ENCODE measurements at places on chromosomes 11 and 22.

DNA sequence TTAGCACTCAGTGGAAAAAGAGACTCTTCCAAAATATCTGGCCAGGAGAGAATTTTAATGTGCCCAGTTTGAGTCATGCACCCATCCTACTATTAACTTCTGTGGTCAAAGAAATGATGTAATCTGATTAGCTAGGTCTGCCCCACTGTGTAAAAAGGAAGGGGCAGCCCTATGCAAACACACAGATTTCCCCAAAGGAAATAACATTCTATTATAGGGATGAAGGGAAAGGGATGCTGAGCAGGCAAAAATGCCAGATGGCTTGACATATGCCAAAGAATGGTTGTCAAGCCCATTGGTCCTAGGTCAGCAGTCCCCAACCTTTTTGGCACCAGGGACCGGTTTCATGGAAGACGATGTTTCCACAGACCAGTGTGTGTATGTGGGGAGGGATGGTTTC, 43.3 kb upstream of the PAK1 start:
- no peak for DNase-seq

GRCh38 chr11:74543991-74544390, 48.4 kb upstream of the POLD3 start:
- no peak for DNase-seq

DNA sequence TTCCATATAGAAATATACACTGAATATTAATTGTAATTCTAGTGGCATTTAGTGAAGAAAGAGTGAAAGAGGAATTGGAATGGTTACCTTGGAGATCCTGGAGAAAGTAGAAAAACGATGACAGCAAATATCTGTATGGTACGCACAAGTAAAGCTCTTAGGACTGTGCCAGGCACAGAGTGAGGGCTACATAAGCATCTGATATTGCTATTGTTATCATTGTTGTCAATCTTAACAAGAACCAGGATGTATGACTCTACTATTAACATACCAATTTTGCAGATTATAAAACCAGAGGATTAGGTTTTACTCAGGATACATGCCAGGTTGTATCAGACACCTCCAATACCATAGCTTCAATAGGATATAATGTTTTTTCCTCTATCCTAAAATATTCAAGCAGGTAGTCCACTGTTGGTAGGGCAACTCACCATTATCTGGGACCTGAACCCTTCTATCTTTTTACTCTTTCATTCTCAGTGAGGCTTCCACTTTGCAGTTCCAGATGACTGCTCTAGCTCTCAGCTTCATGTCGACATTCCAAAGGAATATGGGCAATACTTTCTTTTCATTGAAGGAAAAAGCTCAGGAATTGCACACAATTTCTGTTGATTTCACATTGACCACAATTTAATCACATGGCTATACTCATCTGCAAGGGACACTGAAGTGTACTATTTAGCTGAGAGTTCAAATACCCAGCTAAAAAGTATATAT, 73.2 kb downstream of the RAB38 start:
- DNase-seq = no peak

DNA sequence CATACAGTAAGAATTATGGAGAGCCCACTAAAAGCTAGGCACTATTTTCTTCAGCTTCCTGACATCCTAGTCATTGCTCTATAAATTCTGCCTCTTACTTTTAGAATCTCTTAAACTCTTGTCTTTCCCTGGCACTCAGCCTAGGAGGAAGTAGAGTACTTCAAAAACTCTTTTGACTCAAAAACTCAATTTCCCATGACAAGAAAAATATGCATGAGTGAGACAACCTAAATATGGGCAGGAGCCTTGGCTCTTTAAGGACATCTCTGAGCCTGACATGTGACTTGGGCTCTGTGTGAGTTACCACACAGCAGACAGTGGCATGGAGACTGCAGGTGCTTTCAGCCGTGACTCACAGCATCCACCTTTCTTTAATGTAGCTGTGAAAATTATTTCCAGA, 97.5 kb upstream of the CCDC179 start:
- DNase-seq = no peak

DNA sequence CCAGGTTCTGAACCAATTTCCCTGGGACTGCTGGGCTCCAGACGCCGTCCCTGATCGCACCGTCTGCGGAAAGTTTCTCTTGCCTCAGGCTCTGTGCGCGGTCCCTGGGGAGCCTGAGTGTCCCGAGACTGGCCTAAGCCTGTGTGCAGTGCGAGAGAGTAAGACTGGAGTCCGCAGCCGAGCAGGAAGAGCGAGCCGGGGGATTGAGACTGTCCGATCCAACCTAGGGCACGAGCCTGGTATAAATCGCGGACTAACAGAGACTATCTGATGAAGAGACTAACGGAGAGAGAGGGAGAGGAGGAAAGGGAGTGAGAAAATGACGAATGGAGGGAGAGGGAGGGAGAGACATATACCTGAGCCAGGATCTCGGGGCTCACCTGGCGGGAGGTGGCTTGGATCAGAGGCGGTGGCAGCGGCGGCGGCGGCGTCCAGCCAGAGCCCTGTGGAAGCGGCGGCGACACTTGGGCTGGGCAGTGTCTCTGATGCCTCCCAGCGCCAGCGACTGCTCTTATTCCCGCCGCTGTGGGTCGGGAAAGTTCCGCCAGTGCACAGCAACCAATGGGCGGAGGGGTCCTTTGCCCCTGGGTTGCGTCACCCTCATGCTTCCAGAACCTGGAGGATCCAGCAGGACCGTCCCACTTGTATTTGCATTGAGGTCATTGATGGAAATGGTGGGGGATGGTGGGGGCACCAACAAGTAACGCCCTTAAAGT, at the start of gene CALCA:
Gene CALCA (minus strand): TSS at position 487 of the 716 bp plus-strand sequence. CDS start 1,159 bp downstream, outside the sequence.
- no peak for DNase-seq

DNA sequence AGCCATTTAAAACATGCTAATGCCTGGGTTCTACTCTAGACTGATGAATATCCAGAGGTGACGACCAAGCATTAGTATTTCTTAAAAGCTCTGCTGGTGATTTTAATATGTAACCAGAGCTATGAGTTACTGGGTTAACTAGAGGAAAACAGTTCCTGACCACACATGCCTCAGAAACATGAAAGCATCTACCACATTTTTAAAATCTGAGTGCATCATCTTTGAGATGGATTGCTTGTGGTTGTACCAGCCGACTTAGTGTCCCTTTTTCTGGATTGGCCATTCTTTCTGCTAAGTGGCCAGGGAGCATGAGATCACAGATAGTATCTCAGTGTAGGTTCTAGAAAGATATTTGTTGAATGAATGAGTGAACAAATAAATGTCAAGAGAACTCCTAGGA, 152.4 kb downstream of the NTM start:
- no peak for DNase-seq

- DNase-seq = no peak
Observed at GRCh38 chr11:111923951-111924350, 5.2 kb downstream of the C11orf52 start.

GRCh38 chr22:33461698-33462434, 403.7 kb upstream of the SYN3 start:
- DNase-seq = no peak

GRCh38 chr11:113305440-113306336, 8.7 kb upstream of the TTC12 start:
- peak; percentile 51 for DNase-seq

GRCh38 chr11:35891096-35891495, 52.8 kb upstream of the LDLRAD3 start:
- DNase-seq = no peak

DNA sequence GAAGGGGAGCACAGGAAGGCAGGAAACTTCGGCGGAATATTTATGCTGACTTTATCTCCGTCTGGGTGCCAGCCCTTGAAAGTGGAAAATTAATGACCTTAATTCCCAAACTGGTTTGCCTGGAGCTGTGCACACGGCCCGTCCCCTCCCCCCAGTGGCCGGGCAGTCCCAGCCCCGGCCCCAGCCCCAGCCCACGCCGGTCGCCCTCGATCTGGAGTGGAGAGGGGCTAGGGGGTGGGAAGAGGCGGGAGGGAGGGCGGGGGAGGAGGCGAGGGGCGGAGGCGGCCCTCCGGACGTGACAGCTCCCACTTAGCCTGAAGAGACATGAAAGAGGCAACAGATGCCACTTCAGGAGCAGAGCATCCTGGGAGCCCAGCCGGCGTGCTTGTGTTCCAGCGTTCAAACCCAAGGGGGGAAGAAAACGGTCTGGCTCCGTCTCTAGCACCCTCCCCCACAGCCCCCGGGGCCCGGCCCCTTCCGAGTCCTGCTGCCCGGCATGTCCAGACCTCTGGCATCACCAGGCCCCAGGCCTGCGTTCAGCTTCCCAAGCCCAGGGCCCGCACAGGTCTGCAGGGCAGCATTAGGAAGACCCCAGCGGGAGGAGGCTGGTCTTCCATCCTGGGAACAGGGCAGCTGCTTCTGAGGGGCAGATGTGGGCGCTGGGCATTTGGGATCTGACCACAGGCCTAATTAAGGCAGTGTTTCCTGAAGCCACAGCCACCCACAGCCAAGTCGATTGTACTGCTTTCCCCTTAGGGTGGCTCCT, 20.0 kb upstream of the LMO1 start:
- no peak for DNase-seq

DNA sequence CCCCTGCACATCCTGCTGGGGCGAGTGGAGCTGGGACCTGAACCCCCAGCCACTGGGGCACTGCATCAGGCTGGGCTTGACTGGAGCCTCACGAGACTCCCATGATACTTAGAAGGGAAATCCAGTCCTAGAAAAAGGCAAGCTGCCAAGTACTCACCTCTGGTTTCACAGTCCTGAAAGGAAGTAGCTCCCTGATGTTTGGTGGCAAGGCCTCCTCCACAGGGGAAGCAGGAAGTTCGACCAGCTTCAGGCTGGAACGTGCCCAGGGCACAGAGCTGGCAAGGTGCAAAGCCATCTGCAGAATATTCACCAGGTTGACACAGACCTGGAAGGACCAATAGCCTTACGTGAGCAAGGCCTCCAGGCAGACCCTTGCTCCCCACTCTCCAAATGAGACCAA, 26.8 kb upstream of the NRIP3 start:
- DNase-seq = no peak

GRCh38 chr11:1306186-1307162, 3.0 kb downstream of the TOLLIP start:
- no peak for DNase-seq

GRCh38 chr11:33912405-33913361, 20.8 kb upstream of the LMO2 start:
- DNase-seq = peak; percentile 95

GRCh38 chr22:48955351-48956311, 872.0 kb downstream of the BRD1 start:
- DNase-seq = no peak

DNA sequence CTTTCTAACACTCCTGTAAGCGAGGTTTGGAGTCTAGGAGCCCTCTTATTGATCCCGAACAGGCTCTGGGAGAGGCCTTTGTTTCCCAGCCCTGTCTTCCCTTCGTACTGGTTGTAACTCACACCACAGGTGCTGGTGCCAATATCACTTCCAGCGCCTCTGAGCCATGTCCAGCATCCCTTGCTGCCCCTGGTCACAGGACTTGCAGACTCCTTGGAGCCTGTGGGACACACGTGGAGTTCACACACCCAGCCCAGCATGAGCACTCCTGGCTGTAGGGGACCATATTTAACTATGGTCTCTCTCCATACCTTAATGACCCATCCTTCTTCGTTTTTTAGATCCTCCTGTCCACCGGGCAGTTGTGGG, 2.2 kb downstream of the ZBTB16 start:
- DNase-seq = no peak

GRCh38 chr11:128152796-128153696, 434.3 kb downstream of the ETS1 start:
- no peak for DNase-seq

- peak; percentile 49 for DNase-seq
Observed at GRCh38 chr11:63738720-63739360, 29.7 kb downstream of the ZFTA start.

- no peak for DNase-seq
Observed at GRCh38 chr11:126277322-126277721, 5.6 kb upstream of the TIRAP start.

DNA sequence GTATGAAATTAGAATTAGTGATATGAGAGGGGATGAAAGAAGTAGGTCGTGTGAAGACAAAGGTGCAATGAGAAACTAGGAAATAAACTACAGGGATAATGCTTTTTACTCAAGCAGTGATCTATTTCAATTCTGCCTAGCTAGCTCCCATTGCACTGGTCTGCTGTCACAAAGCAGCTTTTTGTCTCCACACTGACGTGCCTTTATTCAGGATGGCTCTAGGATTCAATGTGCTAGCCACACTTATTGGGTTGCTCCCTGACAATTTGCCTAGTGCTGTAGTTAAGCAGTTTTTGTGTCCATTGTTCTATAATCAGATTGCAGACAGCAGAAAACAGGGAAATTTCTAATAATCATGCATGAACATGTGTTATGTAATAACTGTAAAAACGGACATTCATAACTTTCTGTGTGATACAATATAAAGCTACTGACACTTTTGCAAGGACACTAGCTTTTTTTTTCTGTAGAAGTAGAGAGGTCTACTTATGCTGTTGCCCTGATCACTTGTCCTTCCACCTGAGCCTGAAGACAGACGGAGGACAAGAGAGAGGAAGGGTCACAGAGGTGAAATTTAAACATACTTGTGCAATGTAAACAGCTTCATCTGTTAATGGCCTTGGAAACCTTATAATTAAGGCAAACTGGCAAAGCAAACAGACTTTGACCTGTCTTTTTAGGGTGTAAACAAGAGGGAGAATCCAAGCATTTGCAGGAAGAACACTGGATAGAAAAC, 269.6 kb downstream of the LRRC4C start:
- DNase-seq = no peak

- no peak for DNase-seq
Observed at GRCh38 chr11:4061700-4062099, 32.9 kb upstream of the RRM1 start.

DNA sequence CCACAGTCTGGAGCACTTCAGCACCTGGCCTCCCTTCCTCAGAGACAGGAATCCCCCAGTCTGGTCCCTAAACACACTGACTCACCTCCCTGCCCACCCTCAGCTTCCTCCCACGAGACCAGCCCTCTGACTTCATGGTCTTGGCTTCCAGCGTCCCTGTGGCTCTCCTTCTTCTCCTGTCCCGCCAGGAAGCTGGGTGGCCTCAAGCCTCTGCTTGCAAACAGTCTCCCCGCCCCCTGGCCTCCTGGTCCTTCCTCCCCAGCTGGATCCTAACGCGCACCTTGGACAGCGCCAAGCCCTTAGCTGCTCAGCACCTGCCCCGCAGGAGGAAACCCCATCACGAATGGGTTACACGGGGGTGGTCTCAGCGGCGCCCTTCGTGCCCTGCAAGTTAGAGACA, 4.5 kb downstream of the NCF4 start:
- DNase-seq = no peak

GRCh38 chr11:111562692-111563389, 22.3 kb downstream of the LAYN start:
- DNase-seq = no peak

- DNase-seq = no peak
Observed at GRCh38 chr11:119607726-119608125, 121.3 kb downstream of the NECTIN1 start.

- peak; percentile 74 for DNase-seq
Observed at GRCh38 chr22:41998361-41999261, at the start of gene WBP2NL. WBP2NL (plus strand) TSS chr22:41998788; CDS start chr22:41998819, 31 bp downstream.

DNA sequence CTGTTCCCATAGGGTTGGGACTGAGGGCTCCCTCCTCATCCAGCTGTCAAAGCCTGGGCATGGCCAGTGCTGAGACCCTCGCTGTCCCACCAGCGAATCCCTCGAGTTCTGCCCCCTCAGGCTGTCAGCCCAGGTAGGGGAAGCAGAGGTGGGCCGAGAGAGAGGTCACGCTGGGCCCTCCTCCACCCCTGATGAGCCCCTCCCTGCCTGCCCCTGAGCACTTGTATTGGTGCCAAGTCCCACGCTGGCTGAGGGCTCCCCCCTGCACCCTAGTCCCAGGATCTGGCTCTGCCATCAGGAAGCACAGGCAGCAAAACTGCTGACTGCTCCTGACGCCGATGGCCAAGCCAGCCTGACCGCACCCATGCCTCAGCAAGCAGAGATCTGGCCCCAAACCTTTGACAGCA, 3.3 kb downstream of the PRR33 start:
- DNase-seq = no peak

Measured in HL-60 (cell line).